Neural progenitor cell (in vitro differentiated cells): ENCODE measurements at places on chromosomes 3 and 15. TPM values are rescaled to one million over a fixed set of nuclear protein-coding genes. Genes with fewer than 3 reads are reported as not detected.

The CLCN2 gene
- total RNA-seq, result 16.5 and 38.2 TPM in 2 replicates

DNA sequence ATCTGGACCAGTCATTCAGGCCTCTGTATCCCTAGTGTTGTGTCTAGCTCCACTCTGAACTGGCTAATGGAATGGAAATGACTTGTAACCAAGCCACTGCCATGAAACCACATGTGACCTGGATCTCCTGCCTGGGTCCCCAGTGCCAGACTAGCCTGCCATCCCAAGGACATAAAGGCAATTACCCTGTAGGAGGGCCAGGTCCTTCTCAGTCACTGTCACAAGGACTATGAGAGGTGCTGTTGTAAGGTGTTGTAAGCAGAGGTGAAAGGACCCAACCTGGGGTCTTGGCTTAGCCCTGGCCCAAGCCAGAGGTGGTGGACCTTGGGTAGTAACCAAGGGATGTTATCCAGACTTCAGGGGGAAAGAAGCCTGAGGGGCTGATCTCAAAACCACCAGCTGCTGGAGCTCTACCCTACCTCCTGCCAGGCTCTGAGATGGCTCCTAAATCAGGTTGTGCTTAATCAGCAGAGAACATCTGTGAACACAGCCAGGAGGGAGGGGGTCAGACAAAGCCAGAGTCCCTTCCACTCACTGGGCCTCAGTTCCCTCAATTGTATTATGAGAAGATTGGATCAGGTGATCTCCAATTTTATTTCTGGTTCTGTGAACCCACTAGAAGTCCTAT, 15.7 kb upstream of the KLHL24 start:
- DNase-seq, result no peak

DNA sequence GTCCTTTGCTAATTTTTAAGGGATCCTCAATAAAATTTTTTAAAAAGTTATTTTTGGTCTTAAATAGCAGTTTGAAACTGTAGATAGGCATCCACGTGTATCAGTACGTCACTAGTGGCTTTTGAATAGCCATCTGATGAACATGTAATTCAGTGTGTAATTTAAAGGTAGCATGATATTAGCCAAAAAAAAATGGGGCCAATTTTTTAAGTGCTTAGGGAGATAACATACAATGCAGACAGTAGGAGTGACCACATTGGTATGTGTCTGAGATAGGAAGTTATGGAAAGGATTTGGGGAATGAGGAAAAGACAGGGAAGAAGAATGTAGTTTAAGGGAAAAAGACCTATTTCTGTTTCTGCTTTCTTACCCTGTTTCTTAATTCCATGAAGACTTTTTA, 2.5 kb downstream of the AP4E1 start:
- DNase-seq, result no peak

- no peak for DNase-seq
Measured at GRCh38 chr3:47613722-47614121, 35.1 kb upstream of the CSPG5 start.

DNA sequence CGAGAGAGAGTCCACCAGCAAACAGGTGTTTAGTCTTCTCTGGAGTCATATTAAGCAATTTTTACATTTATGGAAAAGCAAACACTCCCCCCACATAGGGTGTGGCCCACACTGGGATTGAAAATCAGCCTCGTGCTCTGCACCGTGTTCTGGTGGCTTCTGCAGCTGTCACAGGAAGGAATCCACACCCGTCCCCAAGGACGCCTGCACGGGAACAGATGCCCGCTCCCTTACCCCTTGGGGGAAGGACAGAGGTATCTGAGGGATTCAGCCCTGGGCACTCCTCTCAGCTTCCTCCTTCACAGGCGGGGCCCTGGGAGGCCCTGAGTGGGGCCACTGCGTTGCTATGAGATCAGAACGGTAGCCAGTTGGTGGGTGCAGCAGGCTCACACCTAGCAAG, 27.8 kb downstream of the LIPC start:
- no peak for DNase-seq

- DNase-seq, result no peak
Measured at GRCh38 chr3:128041344-128041743, 10.9 kb upstream of the SEC61A1 start.

DNA sequence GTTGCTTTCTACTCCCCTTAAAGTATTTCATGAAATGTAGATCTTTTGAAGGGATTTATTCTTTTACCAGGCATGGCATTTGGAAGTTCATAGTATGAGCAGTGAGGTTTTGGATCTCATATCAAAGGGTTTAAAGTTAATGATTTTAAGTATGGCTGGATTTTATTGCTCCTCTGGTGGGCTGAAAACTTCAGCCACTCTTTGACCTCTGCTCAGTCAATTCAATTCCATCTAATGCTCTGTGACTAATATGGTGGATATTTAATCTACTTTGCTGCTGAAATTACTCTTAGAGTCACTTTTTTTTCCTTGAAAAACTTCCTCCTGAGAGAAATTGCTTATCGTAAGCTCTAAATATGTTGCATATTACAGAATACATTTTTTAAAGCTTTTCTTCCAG, 218.6 kb downstream of the NR2F2 start:
- no peak for DNase-seq

DNA sequence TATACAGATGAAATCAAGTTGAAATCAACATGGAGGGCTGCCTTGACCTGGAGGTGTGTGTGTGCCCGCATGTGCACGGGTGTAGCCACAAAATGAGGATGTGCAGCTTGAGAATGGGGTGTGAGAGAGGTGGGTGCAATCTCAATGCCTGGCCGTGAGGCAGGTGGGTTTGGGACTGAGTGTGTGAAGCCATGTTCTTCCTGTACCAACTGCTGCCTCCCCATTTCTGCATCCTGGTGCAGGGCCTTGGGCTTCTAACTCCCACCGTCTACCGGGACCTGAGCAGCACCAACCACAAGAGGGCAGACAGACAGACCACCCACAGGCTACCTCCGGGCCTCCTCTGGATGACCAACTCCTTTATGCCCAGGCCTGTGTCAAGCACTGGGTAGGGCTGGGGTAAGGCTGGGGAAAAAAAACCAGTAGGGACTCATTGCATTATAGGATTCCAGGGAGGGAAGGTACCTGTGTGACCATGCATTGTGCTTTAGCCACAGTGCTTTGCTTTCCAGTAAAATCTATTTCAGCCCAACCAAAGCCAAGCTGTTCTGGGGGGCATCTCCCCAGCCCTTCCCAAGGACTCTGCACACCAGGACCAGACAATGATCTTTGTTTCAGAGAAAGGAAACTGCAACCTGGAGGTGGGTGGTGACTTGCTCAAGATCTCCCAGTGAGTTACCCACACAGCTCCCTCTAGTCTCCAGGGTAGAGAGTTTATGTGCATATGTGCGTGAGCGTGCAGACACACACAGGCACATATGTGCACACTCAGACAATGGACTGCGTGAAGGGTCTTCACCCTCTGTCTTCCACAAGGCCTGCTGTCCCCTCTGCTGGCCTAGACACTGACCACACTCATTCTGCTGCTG, 162.2 kb upstream of the TLE3 start:
- peak; percentile 57 for DNase-seq

DNA sequence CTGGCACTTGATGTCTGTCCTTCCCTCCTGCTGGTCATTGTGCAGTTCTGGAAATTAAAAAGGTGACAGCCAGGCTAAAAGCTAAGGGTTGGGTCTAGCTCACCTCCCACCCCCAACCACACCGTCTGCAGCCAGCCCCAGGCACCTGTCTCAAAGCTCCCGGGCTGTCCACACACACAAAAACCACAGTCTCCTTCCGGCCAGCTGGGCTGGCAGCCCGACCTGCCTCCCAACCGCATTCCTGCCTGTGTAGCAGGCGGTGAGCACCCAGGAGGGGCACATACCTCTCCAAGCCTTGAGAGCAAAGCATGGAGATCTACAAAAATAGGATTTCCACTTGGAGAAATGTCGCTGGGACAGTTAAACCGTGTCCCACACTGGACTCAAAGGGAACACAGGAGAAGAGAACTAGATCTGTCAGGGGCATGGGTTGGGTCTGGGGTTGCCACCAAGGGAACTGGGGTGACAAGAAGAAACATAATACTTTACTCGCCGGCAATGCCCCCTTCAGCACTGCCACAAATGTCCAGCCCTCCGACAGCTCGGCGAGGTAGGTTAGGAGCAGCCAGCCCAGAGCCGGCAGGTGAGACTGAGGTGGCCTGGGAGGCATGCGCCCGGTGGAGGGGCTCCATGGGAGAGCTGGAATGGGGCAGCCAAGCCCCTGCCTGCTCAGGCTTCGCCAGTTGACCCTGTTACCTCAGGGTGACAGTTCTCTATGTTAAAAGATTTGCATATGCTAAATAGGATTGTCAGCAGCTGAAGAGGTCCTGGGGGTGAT, 52.2 kb downstream of the EXOG start:
- peak; percentile 32 for DNase-seq

- no peak for DNase-seq
Measured at GRCh38 chr3:18652781-18653180, 227.6 kb upstream of the SATB1 start.
